ENCODE measurements at places on chromosomes 3 and 15.
A peak's percentile ranks its signal among the peaks of the same experiment; 100 is the strongest.

- DNase-seq, result no peak
These were observed 593 bp downstream of the FAM219B start for GRCh38 chr15:74906067-74906449.

- DNase-seq, result no peak
These were observed 216.3 kb downstream of the STAG1 start for GRCh38 chr3:136535906-136536305.

DNA sequence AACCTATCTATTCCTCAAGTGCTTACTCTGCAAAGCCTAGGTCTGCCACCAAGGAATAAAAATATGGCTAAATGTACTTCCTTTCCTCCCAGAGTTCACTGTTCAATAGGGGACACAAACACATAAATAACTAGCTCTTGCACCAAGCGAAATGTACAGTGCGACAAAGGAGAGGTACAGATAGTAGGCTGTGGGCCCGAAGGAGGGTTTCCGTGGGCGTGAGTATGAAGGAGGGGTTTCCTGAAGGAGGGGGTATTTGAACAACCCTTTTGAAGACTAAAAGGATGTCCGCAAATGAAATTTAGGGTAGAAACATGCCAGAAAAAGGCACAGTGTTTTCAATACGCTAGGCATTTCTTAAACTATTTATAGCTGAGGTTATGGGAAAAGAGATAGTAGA, 207.9 kb downstream of the LPP start:
- DNase-seq, result no peak

- no peak for DNase-seq
These were observed 50.6 kb upstream of the PHLDB2 start for GRCh38 chr3:111808439-111808838.

GRCh38 chr3:142501004-142501926, 53.4 kb upstream of the XRN1 start:
- peak; percentile 41 for DNase-seq

DNA sequence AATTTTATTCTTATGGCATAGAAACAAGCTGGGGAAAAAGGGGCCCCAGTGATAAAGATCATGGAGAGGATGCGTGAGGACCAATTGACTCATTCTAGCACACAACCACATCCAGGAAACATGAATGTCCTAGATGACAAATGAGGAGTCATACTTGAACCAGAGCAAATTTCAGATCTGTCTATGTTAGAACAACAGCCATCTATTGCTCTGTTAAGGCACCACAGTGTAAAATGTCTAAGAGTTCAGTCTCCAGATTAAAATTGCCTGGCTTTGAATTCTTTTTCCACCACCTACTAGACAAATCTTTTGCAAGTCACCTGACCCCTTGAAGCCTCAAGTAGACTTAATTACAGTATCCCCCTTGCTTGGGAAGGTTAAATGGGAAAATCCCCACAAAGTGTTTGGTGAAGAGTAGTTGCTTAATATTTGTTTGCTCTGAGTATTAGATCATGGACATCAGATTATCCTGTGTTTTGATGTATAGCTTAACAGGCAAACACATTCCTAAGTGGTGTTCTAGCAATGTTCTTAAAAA, 258.7 kb upstream of the TGFBR2 start:
- DNase-seq, result peak; percentile 35
